ENCODE measurements at places on chromosomes 1 and 21.

GRCh38 chr21:41731081-41731480 lies 35.8 kb downstream of the RIPK4 start:
- DNase-seq, result no peak

GRCh38 chr1:67009792-67010191 lies 44.2 kb downstream of the SLC35D1 start:
- DNase-seq, result no peak

DNA sequence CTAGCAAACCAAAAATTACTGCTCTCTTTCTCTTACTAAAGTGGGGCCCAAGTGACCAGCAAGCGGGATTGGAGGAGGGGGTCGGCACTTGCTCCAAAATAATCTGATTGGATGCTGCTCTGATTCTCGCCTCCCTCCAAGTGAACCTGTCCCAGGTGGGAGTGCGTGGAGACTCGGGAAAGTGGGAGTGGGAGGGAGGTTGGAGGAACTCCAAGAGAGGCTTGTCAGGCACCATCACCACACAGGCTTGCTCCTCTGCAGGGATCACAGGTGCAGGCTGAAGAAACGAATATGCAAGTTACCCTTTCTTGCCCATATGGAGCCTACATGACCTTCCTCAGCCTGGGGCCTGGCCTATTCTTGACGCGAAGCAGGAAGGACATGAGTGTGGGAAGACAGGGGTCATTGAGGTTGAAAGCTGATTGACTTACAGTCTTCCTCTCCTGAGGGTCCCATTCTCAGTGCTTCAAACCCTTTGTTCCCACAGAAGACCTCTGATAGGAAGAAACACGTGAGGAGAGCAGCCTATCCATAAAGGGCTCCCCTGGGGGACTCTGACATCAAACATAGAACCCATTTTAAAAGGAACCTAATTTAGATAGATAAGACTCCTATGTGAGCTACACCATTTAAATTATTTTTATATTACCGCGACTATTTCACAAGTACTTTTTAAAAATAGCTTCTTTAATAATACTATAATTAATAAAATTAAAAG lies 14.2 kb downstream of the RGS8 start:
- no peak for DNase-seq

- DNase-seq, result no peak
These were observed 2.5 kb upstream of the TSPEAR start for GRCh38 chr21:44713846-44714245.

GRCh38 chr1:209567698-209568175 lies 15.8 kb upstream of the CAMK1G start:
- peak; percentile 93 for DNase-seq

DNA sequence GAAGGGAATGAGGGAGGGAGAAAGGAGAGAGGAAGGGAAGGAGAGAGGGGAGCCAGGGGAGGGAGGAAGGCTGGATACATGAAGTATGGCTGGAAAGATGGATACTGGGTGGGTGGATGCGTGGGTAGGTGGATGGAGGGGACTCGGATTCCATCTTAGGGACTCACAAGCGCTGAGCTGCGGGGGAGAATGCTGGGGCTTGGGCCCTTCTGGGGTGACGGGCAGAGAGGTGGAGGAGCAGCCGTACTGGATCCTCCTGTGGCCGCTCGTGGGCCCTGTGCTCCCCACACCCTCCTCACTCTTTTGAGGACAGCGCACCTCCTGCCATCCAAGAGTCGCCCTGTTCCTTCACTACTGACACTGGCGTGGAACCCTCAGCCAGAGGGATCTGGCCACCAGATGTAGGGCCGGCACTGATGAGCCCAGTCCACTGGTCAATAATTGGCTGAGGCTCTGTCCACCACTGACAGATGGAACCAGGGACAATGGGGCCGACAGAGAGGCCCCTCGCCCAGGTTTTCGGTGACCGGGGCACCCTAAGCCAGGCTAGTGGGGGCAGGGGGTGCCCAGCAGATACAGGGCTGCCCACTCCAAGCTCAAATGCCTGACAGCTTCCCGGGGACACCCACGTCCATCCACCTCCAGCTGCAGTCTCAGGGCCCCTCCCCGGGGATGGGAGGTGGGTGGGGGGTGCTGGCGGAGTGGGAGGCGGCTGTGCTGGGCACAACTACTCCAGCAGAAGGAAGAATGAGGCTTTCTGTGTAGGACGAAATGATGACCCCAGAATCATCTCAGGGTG lies 4.4 kb upstream of the ACTRT2 start:
- DNase-seq, result no peak

- no peak for DNase-seq
These were observed 82.9 kb downstream of the HLX start for GRCh38 chr1:220962031-220962751.

DNA sequence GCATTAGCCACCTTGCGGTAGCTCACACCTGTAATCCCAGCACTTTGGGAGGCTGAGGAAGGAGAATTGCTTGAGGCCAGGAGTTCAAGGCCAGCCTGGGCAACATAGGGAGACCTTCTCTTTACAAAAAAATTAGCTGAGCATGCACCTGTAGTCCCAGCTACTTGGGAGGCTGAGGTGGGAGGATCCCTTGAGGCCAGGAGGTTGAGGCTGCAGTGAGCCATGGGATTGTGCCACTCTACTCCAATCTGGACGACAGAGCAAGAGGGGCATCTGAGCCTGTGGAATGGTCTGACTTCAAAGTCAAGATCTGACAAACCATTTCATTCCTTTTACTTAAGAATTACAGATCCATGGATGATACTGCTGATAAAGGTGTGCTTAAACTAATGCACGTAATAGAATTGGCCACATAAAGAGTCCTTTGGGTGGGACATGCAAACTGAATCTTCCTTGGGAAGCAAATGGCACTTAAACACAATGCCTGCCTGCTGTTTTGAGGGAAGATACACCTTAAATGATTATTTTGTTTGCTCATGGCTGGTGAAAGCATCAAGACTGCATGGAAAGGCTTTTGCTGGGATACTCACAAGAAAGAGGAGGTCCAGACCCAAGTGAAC lies 2.5 kb upstream of the TMEM201 start:
- no peak for DNase-seq

DNA sequence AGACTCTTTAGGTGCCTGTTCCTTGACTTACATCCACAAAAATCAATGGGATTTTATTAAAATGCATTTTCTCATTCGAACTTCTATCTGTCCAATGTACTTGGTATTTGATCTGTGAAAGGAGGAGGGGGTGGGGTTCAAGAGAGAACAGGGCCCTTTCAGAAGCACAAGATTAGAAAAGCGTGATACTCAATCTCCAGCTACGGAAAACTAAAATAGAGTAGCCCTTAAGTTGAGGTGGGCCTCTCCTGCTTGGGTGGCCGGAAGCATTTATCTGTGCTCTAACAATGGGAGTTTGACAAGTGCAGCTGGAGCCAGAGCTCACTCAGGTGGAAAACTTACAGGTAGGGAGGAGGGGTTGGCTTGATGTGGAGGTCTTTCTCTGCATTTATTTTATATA lies 462 bp upstream of the RXRG start:
- no peak for DNase-seq

GRCh38 chr1:160121388-160121787 lies 5.8 kb downstream of the ATP1A2 start:
- no peak for DNase-seq

DNA sequence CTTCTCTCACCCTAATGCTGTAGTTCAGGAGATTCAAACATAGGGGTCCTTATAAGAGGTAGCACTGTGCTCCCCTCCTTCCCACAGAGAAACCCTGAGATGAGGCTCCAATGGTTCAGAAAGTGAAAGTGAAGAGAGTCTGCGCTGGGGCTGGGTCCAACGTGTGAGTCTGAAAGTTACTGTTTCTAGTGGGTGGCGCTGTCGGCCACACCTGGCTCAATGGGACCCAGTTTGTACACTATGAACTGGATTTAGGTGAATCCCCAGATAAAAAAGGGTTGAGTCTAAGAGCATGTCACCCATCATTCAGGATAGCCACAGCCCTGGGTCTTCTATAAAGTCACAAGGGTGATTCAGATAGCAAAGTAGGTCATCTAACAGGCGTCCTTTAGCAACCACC lies 2.8 kb downstream of the SMCP start:
- DNase-seq, result no peak

- DNase-seq, result no peak
These were observed 43.5 kb downstream of the DPYD start for GRCh38 chr1:97877307-97877706.

- no peak for DNase-seq
These were observed 1135.2 kb downstream of the AMY1C start for GRCh38 chr1:104884939-104885338.

DNA sequence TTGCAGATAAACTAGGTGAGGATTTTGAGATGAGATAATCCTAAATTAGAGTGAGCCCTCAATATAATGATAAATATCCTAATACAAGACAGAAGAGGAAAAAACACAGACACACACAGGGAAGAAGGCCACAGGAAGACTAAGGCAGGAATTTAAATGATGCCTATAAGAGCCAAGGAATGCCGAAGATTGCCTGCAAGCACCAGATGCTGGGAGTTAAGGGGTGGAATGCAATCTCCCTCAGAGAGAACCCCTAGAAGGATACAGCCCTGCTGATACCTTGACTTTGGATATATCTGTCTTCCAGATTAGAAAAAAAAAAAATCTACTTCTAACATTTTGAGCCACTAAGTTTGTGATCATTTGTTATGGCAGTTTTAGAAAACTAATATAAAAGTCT lies 299.7 kb upstream of the PRMT6 start:
- no peak for DNase-seq

DNA sequence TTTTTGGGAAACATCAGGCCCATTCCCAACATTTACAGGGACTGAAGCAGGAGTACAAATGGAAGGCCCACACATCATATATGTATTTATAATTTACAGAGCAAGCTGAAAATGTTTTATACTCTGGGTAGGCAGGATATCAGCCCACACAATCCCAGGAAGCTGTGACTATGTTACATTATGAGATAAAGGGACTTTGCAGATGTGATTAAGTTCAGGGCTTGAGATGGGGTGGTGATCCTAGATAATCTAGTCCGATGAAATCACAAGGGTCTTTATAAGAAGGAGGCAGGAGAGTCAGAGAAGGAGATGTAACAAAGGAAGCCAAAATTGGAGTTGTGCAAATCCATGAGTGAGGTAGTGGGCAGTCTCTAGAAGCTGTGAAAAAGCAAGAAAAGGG lies 160.5 kb downstream of the PDE4B start:
- DNase-seq, result no peak

All from COLO829 (cell line).